ENCODE measurements at places on chromosomes 1 and 21.

DNA sequence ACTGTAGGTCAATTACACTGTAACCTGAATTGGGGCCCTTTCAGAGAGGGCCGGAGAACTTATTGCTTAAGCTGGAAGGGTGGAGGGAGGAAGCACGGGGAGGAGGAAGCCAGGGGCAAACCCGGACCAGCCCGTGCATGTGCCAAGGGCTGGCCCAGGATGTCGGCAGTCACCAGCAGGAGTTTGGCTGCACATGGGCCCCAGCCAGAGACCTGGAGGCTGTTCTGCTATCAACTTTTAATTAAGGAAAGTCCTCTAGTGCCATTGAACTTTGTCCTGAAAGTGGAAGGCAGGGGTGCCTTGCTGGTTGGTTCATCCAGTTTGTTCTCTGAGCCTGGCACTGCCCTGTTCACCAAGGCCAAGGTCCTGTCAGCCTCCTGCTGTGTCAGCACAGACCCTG is 200.8 kb upstream of the VAMP3 start:
- H3K4me1 ChIP-seq = no peaks in the 10 kb centered on the region
- peaks cover 2% of the 10 kb centered on the region for H3K27me3 ChIP-seq
- no peak for DNase-seq
- H3K4me3 ChIP-seq = no peak overlapping the region
- H3K27ac ChIP-seq = no peak overlapping the region

GRCh38 chr1:243628476-243628907 is 221.6 kb downstream of the AKT3 start:
- H3K27me3 ChIP-seq = no peaks in the 10 kb centered on the region
- no peaks in the 10 kb centered on the region for H3K4me1 ChIP-seq
- H3K4me3 ChIP-seq = no peak overlapping the region
- DNase-seq = no peak
- H3K36me3 ChIP-seq = peaks cover 24% of the 10 kb centered on the region

DNA sequence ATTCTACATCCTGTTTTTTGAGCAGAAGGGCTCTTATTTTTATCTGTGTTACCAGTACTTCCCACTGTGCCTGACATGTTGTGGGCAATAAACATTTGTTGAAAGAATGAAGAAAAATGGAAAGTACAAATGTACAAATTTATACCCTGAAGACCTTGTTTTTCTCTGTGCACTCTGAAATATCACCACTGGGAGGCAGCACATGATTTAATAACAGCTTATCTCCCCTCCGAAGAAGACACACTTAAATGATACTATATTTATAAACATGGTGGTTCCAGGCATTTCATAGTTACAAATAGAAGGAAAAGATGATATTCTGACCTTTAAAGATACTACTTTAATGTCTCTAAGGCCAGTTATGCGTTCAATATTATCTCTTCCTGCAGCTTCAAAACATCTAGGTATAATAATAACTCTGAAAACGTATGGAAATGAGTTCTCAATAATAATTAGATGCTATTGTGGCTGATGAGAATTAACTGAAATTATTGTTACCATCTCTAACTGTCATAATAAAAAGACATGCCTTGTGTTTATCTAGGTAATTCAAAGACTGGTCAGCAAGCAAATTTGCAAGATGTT is 12.8 kb downstream of the DYNLT5 start:
- DNase-seq = peak; percentile 27
- peaks cover 6% of the 10 kb centered on the region for H3K4me1 ChIP-seq
- no peak overlapping the region for H3K27ac ChIP-seq
- H3K27me3 ChIP-seq = no peaks in the 10 kb centered on the region
- no peaks in the 10 kb centered on the region for H3K36me3 ChIP-seq

- no peak overlapping the region for H3K27ac ChIP-seq
- no peak overlapping the region for H3K4me3 ChIP-seq
- no peaks in the 10 kb centered on the region for H3K27me3 ChIP-seq
- H3K4me1 ChIP-seq = peaks cover 51% of the 10 kb centered on the region
- no peak for DNase-seq
Observed at GRCh38 chr1:161128591-161129420, 3.7 kb downstream of the DEDD start.

GRCh38 chr1:221097479-221098281 is 218.4 kb downstream of the HLX start:
- H3K27me3 ChIP-seq = no peaks in the 10 kb centered on the region
- H3K36me3 ChIP-seq = no peaks in the 10 kb centered on the region
- no peak overlapping the region for H3K4me3 ChIP-seq
- no peak for DNase-seq
- no peak overlapping the region for H3K27ac ChIP-seq

GRCh38 chr1:241586905-241587512 is 53.2 kb downstream of the CHML start:
- H3K36me3 ChIP-seq = peaks cover 31% of the 10 kb centered on the region
- H3K27me3 ChIP-seq = no peaks in the 10 kb centered on the region
- H3K27ac ChIP-seq = peak overlapping the region; percentile 32
- no peak for DNase-seq
- H3K4me1 ChIP-seq = no peaks in the 10 kb centered on the region

- H3K4me1 ChIP-seq = no peaks in the 10 kb centered on the region
- no peaks in the 10 kb centered on the region for H3K36me3 ChIP-seq
- DNase-seq = no peak
- no peaks in the 10 kb centered on the region for H3K27me3 ChIP-seq
- no peak overlapping the region for H3K27ac ChIP-seq
Observed at GRCh38 chr1:196449460-196449859, 158.8 kb downstream of the KCNT2 start.

Measured in naive B cell (primary cell).